Peyer's patch (tissue), 4 donors: ENCODE measurements at places on chromosomes 7 and 10. TPM values are rescaled to one million over a fixed set of nuclear protein-coding genes. Genes with fewer than 3 reads are reported as not detected.

PKD1L1 gene
- 0.83 TPM for total RNA-seq

DNMBP gene
- 74.1 TPM for total RNA-seq

CEP41 gene
- total RNA-seq = 14.0 TPM

LLCFC1 gene
- not detected for total RNA-seq

FGFR2 gene
- total RNA-seq = 22.9 TPM

VPS26A gene
- 18.1 TPM for total RNA-seq

ACTR3C gene
- total RNA-seq = 43.7 TPM

NPY4R2 gene
- not detected for total RNA-seq

GHRHR gene
- total RNA-seq = not detected

AKR1B15 gene
- not detected for total RNA-seq

LRRC61 gene
- 20.1 TPM for total RNA-seq
